Calu3 (cell line): ENCODE measurements at places on chromosomes 7 and 10. TPM values are rescaled to one million over a fixed set of nuclear protein-coding genes. Genes with fewer than 3 reads are reported as not detected.

DNA sequence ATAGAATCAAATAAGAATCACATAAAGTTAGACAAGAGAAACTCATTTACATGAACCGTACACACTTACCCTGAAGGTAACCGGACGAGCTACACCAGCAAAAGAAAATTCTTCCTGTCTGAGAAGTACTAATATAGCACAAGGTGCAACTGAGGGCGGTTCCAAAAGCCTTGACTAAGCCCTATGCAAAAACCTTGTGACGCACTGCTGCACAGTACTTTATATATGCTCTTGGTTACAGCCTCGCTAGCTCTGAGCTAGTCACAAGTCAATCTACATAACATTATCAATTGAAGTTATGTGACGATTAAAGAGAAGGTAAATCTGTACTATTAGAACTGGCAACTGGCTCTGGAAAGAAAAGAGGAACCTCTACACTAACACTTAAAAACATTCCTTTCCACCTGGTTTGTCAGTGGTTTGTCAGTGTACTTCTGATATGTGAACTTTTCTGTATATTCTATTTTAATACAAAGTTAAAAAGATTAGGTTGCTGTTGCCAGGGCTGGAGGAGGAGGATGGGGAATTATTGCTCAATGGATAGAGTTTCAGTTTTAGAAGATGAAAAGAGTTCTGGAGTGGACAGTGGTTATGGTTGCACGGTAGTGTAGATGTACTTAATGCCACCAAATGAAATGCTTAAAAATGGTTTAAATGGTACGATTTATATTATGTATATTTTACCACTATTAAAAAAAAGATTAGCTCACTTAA, 21.6 kb downstream of the NT5C3A start:
- DNase-seq: peak; percentile 77

GRCh38 chr7:122902751-122903495, 16.7 kb upstream of the CADPS2 start:
- no peak for DNase-seq

DNA sequence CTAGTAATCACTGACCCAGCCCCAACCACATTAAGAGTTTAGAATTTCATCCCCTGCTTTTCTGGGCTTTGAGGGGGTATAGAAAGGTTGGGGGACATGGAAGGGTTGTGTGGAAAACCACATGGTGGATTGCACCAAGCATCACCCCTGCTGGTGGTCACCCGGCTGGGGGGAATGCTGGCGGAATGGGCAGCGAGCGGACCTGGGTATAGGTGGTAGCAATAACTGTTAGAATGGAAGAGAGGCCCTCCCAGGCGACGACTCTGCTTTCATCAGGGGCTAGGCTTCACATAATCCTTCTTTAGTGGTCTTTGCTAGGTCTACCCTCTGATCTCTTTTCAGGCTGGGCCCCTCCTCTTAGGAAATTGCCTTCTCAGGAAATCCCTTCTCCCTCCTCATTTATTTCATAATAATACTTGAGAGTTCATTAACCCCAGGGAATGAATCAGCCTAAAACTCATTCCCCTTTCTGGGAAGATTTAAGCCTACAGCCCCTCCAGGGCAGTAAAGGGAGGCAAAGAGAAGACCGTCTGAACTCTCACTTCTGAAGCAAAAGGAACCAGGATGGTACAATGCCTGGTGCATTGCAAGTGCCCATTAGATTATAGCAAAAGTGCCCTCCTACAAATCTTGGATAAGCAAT, 90.7 kb upstream of the LEP start:
- no peak for DNase-seq

GRCh38 chr7:159310457-159311171, 165.9 kb upstream of the VIPR2 start:
- DNase-seq: no peak

- peak; percentile 4 for DNase-seq
Observed at GRCh38 chr10:102918817-102919245, 737 bp downstream of the CNNM2 start.

- DNase-seq: no peak
Observed at GRCh38 chr10:48476279-48476982, 128.4 kb downstream of the ARHGAP22 start.

DNA sequence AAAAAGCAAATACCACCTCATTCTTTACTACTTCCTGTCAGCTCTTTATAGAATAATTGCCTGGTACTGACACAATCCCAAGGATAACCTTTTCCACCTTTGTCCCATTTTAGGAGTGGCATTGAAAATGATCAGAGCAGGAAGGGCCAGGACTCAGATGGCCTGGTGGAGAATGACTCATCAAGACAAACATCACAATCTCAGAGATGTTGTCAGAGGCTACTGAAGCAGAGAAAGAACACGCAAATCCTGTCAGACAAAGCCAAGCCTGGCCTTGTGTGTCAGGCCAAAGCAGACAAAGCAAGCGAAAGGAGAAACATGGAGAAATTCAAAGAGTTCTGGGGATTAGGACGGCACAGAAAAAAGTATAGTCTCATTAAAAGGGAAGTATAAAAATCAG, 40.9 kb downstream of the NSUN6 start:
- DNase-seq: peak; percentile 37

DNA sequence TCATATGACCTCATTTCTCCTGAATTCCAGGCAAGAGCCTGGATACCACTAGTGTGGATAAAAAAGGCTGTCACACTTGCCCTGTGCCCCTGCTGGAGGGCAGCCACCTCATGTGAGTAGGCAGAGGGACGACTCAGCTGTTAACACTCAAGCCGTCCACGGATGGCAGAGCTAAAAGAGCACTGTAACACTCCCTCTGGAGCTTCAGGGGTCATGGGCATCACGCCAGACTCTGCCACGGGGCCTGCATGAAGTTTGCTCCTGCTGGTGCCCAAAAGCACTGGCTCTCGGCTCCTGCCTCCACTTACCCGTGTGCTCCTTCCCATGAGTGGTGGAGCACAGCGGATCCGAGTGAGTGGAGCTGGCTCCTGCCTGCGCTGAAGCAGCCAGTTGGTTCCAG, 919.8 kb upstream of the C7orf33 start:
- no peak for DNase-seq

DNA sequence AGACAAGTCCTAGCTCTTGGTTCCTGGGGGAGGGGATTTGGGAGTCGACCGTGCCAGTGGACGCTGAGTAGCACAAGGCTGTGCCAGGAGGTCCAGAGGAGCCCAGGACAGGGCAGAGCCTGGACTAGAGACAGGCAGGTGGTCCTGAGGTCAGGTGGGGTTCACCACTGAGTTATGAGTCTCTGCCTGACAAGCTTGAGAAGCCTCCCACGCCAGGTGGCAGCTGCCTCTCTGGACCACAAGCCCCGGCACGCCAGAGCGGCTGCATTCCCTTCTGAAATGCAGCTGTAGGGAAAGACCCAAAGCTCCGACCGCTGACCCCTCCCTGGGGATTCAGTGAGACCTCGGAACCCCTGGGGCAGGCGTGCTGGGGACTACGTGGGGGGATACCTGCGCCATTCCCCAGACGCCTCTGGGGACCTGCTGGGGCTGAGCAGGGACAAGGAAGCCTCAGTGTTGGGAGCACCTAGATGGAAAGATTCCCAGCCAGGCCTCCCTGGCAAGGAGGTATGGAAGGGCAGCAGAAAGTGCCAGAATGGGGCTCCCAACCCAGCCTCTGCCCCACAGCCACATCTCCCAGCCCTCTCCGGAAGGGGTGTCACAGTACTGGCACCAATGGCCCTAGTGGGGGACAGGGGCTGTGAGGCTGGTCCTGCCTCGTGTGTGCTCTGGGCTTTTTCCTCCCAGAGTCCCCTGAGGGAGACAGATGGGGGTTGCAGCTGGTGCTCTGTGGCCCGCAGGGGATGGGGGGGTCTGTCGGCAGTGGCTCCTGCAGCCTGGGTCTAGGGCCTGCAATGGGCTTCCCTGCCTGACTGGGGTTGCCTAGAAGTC, 29.0 kb downstream of the PDGFA start:
- DNase-seq: no peak

GRCh38 chr7:56107954-56108258, 1.6 kb upstream of the CHCHD2 start:
- DNase-seq: no peak

GRCh38 chr10:2111965-2112364, 374.6 kb upstream of the ADARB2 start:
- no peak for DNase-seq

DNA sequence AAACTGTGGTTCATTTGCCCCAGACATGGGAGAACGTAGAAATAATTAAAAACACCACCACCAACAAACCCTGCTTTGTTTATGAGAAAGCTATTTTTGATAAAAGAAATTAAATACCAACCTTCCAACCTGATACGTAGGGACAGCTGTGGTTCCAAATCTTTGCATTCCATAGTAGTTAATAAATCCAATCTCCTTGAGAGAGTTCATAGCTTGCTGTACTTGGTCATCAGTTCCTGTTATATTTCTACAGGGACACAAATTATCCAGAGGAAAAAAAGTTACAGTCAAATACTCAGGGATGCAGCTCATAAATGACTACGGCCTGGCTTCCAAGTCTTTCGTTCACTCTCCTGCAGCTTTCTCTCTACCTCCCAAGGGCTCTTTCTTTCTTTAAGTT, 41.1 kb downstream of the PUS7 start:
- no peak for DNase-seq

GRCh38 chr10:77872947-77873535, 53.5 kb downstream of the DLG5 start:
- DNase-seq: no peak

DNA sequence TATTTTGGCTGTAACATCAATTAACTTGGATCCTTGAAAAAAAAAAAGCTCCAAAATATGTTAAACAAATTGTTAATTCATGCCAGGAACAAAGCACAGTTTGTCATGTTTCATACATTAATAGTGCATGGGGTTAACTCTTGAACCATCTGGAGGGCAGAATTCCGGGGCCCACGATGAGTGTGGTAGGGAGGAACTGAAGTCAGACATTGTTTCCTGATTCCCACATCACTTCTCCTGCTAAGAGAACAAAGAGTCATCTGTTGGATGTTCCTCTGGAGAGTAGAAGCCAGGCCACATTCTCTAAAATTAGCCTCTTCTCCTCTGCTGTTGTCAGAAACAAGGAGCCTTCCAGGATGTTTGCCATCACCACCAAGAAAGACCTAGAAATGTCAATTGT, 54.6 kb downstream of the TMEM178B start:
- DNase-seq: no peak

GRCh38 chr10:29896053-29896452, 163.3 kb downstream of the JCAD start:
- no peak for DNase-seq

The SGCE gene
- total RNA-seq: 29.3 and 33.8 TPM in 2 replicates

The KCNH2 gene
- 0.45 and 0.66 TPM in 2 replicates for total RNA-seq

The ADIRF gene
- 2.2 TPM in 1 of 2 replicates, not detected in the other for total RNA-seq

The GPR15LG gene
- total RNA-seq: not detected in 2 replicates

The CPA2 gene
- total RNA-seq: not detected in 2 replicates

The MOGAT3 gene
- total RNA-seq: not detected in 2 replicates

The OR9A2 gene
- total RNA-seq: not detected in 2 replicates

The MBL2 gene
- total RNA-seq: not detected in 2 replicates
